ENCODE measurements at places on chromosomes 11 and 22.

- DNase-seq: no peak
These were observed 30.0 kb downstream of the FSHB start for GRCh38 chr11:30260813-30261212.

DNA sequence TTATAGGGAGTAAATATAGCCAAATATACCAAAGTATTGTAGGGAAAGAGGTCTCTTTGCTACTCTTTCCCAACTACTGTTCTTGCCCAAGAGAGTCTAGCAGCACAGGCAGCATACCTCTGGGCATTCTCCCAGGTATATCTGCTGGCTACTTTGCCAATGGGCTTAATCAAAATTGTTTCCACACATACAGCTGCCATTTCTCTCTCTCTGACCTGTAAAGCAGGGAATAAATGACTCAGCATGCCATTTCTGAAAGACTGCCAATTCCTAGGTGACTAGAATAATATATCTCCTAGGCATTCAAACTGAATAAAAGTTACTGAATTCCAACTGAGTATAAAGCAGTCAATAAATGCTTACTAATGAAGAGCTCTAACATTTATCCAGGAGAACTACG, 44.6 kb downstream of the RDX start:
- DNase-seq: peak; percentile 26

DNA sequence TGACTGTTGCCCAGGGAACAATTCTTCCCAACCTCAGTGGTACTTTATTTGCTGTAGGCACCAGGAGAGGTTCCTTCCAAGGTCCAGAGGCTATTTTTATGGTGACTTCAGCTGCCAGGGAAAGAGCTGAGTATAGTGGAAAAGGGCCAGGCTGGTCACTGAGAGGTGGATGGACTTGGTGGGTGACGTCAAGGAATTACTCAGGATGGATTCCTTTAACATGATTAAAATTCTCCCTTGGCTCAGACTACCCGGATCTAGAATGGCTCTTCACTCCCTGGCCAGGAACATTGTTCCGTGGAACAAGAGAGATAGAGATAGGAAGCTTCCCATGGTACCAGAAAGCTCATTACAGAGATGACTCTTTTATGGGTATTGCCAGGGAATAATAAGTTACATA, 8.7 kb upstream of the CALCA start:
- no peak for DNase-seq

- no peak for DNase-seq
These were observed 171.1 kb downstream of the CADM1 start for GRCh38 chr11:115333121-115333520.

GRCh38 chr22:35688913-35689675, 28.6 kb upstream of the APOL5 start:
- DNase-seq: no peak

- no peak for DNase-seq
These were observed 836.0 kb downstream of the JRKL start for GRCh38 chr11:97225794-97226193.

DNA sequence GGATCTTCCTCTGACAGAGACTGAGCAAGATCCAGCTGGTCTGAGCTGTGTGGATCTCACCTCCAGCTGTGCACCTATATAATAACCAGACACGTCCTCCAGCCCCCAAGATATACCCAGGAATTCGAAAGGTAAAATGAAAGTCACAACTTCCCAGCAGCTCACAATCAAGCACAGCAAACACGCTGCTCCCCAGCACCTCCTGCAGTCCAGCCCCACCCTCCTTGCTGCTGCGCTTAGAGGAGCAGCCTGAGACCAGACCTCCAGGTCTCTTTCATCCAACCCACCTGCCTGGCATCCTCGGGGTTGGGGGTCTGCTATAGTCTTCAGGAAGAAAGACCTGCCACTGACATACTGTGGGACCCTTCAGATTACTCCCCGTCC, 3.0 kb upstream of the APOL4 start:
- DNase-seq: no peak

DNA sequence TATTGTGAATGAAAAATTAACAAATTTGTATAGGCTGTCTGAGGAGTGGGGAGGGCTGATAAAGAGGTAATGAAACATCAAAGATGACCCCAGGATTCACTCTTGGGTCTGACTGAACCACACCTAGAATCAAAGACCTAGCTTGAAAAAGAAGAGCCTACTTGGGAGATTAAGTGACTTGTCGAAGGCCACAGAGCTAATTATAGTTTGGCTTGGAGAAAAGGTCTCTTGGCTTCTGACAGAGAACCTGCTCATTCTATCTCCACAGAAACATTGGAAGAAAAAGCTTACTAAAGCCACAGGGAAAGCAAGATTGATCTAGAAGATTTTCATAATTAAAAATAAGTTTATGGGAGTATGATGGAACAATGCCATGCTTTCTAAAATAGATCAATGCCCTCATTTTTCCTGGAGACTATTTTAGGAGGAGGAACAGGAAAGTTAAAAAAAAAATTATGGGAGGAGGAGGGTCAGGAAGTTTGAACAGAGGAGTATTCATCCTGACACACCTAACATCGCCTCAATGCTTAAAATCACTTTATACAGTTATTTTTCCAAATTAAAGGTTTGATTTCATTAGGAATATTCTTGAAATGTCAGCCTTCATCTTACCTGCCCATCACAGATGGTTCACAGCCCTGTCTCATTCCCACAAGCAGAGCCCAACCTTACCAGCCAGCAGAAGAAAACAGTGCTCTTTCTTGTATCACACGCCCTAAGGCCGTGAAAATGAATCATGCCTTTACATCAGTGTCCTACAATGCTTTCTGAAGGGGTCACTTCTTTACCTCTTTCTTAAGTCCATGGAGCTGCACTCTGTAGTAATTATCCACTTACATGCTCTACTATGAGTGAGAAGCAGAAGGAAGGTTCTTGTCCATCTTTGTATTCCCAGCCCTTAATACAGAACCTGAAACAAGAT, 231.1 kb upstream of the MPPED2 start:
- no peak for DNase-seq

- peak; percentile 24 for DNase-seq
These were observed 1.7 kb upstream of the TYMP start for GRCh38 chr22:50531546-50531961.

DNA sequence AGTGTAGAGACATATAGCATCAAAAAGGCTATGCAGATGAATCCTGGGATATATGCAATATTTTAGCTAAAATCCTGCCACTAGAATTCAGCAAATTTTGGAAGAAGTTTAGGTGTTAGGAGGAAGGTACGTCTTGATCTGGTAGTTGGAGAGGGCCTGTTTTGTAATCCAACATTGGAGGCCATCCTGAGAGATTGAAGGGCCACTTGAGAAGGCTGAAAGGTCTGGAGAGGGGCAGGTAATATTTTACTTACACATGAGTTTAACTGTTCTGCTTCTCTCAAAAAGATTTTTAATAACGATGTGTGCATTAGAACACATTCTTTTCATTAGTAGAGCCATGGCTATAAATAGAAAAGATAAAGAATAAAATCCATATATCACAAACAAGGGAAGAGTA, 422.1 kb downstream of the RAB38 start:
- no peak for DNase-seq

GRCh38 chr11:2838091-2838490, 47.5 kb downstream of the CDKN1C start:
- no peak for DNase-seq

GRCh38 chr11:94766713-94767206, 1.4 kb upstream of the AMOTL1 start:
- DNase-seq: no peak

DNA sequence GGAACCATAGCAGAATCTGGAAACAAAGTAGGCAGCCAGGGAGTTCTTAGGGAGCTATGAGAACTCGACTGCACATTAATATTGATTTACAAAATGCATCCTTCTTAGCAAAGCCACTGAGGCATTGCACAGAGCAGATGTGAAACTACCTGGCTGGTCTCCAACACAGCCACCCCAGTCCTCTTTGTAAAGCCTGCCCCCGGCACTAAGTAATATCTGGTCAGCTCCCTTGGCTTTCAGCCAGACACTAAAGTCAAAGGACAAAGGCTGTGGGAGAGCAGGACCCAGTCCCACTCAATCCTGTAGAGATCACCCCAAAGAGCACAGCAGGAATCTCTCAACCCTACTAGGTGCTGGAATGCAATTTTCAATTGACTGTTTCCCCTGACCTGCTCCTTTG, 12.8 kb downstream of the XRRA1 start:
- no peak for DNase-seq

DNA sequence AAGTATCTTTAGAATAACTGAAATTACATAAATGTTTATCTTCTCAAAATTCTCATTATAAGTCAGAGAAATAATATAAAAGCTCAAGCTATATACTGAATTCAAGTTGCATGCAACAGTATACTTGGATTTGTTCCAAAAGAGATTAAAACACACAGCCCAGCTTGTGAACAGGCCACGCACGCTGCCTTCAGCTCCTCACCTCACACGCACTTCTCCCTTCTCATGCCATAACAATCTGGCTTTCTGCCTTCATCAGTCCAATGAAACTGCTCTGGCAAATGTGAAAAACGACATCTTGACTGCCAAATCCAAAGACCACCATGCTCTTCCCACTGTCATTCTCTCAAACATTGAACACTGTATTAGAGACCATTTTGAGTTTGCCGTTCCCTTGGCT, 22.1 kb downstream of the ATP6V1E1 start:
- no peak for DNase-seq
